NCI-H2171 treated with DMSO at 0.1 percent for 48 hours (cell line): ENCODE measurements at places on chromosomes 6 and 20.
A peak's percentile ranks its signal among the peaks of the same experiment; 100 is the strongest.

GRCh38 chr20:14918976-14919375 lies 581.6 kb upstream of the FLRT3 start:
- DNase-seq: no peak

DNA sequence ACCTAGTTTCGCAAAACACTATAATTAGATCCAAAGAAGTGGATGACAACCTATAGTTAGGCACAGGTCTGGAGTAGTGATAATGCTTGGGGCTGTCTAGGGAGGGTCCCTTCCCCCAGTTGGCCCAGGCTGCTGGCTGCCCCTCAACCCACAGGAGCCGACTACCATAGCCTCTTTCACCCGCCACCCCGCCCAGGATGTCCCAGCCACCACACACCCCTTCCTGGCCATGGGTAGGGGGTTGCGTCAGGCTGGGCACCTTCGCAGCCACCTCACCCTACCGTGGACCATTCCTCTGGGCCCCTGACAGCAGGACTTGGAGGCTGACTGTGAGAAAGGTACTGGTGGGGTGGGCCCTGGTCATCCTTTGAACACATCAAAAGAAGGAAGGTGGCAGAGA lies 8.5 kb downstream of the TFEB start:
- no peak for DNase-seq

DNA sequence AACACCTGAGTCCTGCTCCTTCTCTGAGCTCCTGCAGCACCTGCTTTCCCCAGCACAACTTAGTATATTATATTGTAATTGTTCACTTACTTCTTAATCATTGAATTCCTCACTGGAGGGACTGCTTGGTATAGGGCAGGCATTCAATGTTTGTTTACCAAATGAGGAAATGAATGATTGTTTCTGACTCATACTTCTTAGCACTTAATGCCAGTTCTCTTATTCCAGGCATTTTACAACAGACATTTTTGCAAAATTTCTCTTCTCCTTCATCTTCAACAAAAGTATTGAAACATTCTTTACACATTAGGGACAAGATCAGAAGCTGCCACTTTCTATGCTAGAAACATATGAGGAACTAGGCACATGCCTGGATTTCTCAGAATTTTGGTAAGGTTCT lies 119.4 kb downstream of the TBX18 start:
- no peak for DNase-seq

GRCh38 chr20:63322146-63322932 lies 29.4 kb downstream of the COL20A1 start:
- DNase-seq: no peak

GRCh38 chr6:98716341-98716740 lies 118.0 kb upstream of the POU3F2 start:
- DNase-seq: peak; percentile 1

DNA sequence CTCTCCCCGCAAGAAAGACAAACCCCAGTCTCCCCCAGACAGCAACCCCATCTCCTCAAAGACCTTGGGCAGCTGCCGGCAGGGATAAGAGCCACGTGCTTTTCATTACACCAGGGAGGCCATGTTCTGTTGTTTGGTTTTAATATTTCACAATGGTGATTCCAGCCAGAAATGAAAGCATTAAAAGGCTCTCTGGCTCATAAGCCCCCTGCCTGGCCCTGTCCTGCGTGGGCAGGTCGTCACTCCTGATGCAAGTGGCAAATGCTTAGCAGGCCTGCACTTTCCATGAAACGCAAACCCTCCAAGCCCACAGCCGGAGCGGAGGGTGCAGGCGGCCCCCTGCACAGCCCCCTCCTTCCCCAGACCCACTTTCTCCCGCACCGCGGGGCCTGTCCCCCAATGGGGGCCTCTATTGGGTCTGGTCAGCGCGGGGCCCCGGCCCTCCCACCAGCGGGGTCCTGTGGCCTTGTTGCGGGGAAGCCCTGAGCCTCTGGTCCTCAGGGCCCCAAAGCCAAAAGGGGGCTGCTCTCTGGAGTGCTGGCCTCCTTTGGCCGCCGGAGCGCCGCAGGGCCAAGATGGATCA lies 77.2 kb downstream of the TMEM242 start:
- no peak for DNase-seq

DNA sequence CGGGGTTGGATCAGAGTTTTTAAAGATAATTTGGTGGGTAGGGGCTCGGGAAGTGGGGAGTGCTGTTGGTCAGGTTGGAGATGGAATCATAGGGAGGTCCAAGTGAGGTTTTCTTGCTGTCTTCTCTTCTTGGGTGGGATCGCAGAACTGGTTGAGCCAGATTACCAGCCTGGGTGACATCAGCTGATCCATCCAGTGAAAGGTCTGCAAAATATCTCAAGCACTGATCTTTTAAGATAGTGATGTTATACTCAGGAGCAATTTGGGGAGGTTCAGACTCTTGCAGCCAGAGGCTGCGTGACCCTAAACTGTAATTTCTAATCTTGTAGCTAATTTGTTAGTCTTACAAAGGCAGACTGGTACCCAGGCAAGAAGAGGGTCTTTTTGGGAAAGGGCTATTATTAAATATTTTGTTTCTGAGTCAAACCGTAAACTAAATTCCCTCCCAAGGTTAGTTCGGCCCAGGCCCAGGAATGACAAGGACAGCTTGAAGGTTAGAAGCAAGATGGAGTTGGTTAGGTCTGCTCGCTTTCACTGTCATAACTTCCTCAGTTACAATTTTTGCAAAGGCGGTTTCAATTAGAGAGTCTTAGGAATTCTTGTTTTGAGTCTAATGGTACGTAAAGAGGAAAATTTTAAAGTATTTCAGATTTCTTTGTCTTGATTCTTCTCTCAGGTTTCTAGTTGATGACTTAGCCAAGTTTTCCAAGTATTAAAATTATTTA lies 53.1 kb downstream of the SCAF8 start:
- no peak for DNase-seq

DNA sequence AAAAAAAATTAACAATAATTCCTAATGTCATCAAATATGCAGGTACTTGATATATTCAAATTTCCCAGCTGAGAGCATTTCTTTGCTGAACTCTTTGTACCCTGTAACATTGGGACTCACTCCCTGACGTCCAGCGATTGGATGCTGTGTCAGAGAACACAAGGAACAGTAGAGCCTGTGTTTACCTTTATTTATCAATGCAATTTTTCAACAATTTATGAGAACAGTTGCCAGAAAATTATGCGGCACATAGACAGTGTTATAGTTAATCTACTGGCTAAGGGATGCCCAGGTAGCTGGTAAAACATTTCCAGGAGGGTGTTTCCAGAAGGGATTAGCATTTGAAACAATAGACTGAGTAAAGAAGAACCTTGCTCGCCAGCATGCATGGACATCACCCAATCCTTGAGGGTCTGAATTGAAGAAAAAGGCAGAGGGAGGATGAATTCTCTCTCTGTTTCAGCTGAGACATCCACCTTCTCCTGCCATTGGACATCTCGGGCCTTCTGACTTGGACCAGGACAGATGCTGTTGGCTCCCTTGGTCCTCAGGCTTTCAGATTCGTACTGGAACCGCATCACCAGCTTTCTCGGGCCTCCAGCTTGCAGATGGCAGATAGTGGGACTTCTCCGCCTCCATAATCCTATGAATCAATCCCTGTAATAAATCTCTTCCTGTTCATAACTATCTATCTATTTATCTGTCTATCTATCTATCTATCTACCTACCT lies 42.2 kb upstream of the NCOA3 start:
- DNase-seq: no peak

DNA sequence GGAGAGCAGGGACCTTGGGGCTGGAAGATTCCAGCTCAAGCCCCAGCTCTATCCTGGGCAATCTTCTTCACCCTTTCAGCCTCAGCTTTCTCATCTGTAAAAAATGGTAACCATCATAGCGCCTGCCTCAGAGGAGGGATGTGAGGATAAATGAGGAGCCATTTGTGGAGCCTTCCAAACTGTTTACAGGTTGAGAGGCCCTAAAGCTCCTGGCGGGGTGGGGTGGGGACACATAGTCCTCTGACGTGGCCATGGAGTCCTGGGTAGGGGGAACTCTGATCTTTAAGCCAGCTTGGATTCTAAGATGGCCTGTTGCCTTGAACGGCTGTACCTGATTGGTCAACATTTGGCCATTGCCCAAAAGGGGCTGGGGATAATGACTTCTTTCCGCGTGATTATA lies 111.1 kb downstream of the TOX2 start:
- DNase-seq: no peak

GRCh38 chr6:154187714-154188113 lies 148.7 kb downstream of the OPRM1 start:
- DNase-seq: no peak
